ENCODE measurements at places on chromosomes 7 and 10. TPM values are rescaled to one million over a fixed set of nuclear protein-coding genes. Genes with fewer than 3 reads are reported as not detected.

Gene ABCC2
- 1.6 TPM for total RNA-seq

Gene OR2AE1
- total RNA-seq, result not detected

Gene ZNF786
- total RNA-seq, result 4.4 TPM

Gene WNT2
- total RNA-seq, result not detected

Gene TEX36
- total RNA-seq, result not detected

Gene CFAP70
- 0.58 TPM for total RNA-seq

Gene AMZ1
- 0.14 TPM for total RNA-seq

Gene CALHM3
- total RNA-seq, result not detected

Gene DNAH11
- total RNA-seq, result 4.2 TPM

Gene TMEM60
- total RNA-seq, result 7.9 TPM

Gene RAMP3
- not detected for total RNA-seq

Gene COL1A2
- 0.11 TPM for total RNA-seq

Gene TRIM50
- total RNA-seq, result not detected

Gene KCNIP2
- 2.8 TPM for total RNA-seq

Gene TMEM196
- not detected for total RNA-seq

Gene LDB3
- 0.09 TPM for total RNA-seq

Gene MRC1
- 0.05 TPM for total RNA-seq

Gene GIMAP7
- 36.9 TPM for total RNA-seq

Gene TAS2R38
- not detected for total RNA-seq

Gene CDK14
- total RNA-seq, result 0.80 TPM

Gene ODAD2
- 0.23 TPM for total RNA-seq

Gene HOXA3
- not detected for total RNA-seq

Gene ACSM6
- total RNA-seq, result not detected

Gene SPDYE11
- not detected for total RNA-seq

Gene SEMA3A
- total RNA-seq, result 1.4 TPM

Gene PPP2R2D
- total RNA-seq, result 30.0 TPM

Gene NPTX2
- not detected for total RNA-seq

Gene EPO
- total RNA-seq, result not detected

Gene LIPK
- not detected for total RNA-seq

Gene GPR26
- not detected for total RNA-seq

Gene CLCN1
- total RNA-seq, result 0.07 TPM

Gene ZEB1
- total RNA-seq, result 49.0 TPM

Gene BLNK
- not detected for total RNA-seq

Gene GPER1
- total RNA-seq, result not detected

Gene BTBD16
- total RNA-seq, result not detected

Gene SPOCK2
- total RNA-seq, result 165 TPM

Gene GIMAP4
- total RNA-seq, result 109 TPM

Gene PTF1A
- total RNA-seq, result not detected

Data from activated CD4-positive, alpha-beta T cell treated with anti-CD3 and anti-CD28 coated beads for 36 hours (primary cell).